Cardiac fibroblast (primary cell): ENCODE measurements at places on chromosomes 4 and X.

DNA sequence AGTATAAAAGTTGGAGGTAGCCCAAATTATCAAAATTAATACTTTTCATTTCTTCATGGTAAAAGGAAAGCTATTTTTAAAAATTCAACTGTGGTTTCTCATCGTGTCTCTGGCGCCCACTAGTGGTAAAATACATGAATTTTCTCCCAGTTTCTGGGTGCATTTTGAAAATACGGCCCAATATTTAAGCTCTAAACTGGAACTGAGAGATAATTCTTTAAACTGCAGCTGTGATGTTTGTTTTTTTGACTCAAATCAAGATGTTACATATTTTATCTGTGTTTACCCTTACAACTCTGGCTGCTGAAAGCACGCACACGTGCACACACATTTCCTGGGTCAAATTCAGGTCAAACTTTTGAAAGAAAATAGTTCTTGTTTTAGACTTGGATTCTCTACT, 123.9 kb upstream of the ACSL4 start:
- DNase-seq = peak; percentile 55

GRCh38 chr4:5980436-5981155, 37.6 kb downstream of the C4orf50 start:
- no peak for DNase-seq

GRCh38 chr4:157012296-157012695, 40.7 kb upstream of the PDGFC start:
- no peak for DNase-seq

DNA sequence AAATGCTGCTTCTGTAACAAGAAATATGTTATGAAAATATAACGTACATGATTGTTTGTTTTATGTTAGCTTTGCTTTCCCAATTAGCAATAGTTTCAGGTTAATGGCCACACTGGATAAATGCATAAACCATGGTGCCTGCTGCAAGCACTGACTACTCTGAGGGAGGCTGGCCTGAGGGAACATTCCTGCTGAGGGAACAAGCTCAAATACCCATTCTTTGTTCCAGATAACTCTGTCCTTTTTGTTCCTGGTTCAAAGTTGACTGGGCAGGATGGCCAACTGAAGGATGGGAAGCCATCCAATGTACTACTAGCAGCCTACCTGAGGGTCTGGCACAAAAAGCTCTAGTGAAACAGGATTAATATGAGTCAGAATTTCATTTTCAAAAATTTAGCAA, 37.5 kb downstream of the NUP62CL start:
- no peak for DNase-seq

DNA sequence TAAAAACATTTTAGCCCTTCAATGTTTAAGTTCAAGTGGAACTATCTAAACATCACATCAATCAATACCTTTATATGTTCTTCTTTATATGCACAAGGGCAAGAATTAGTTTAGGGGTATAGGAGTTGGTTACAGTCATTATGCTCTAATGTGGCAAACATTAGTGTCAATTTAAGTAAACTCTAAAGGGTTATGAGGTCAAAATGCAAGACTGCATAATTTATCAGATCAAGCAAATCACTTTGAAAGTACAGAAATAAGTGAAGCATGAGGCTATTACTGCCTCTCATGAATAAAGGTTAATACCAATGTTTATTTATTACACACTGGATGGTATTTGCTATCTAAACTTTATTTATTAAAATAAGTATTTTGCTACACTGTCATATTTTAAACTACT, 59.7 kb downstream of the MAB21L2 start:
- DNase-seq = no peak
